RPMI7951 (cell line): ENCODE measurements at places on chromosomes 16 and 17. TPM values are rescaled to one million over a fixed set of nuclear protein-coding genes. Genes with fewer than 3 reads are reported as not detected.

GRCh38 chr17:49227436-49228261 is 2.9 kb downstream of the PHOSPHO1 start:
- DNase-seq, result peak; percentile 55

DNA sequence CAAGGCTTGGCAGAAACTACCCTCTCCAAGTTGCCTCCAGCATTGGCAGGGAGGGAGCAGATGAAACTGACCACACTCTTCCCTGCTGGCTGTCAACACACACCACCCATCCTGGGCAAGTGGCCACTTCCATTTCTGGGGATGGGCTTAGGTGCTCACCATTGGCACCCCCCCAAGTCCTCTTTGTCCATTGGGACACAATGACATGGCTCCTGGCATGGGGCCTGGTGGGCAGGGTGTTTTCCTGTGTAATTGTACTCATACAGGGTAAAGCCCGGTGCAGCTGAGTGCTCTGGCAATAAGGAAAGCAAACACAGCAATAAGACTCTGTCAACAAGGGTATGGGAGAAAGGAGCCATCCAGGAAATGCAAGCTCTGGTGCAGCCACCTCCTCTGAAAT is 22.6 kb downstream of the SCNN1B start:
- DNase-seq, result peak; percentile 22

The HOXB6 gene
- 4.8 and 7.3 TPM in 2 replicates for total RNA-seq

GRCh38 chr17:72771734-72772133 is 320.8 kb downstream of the SLC39A11 start:
- no peak for DNase-seq

DNA sequence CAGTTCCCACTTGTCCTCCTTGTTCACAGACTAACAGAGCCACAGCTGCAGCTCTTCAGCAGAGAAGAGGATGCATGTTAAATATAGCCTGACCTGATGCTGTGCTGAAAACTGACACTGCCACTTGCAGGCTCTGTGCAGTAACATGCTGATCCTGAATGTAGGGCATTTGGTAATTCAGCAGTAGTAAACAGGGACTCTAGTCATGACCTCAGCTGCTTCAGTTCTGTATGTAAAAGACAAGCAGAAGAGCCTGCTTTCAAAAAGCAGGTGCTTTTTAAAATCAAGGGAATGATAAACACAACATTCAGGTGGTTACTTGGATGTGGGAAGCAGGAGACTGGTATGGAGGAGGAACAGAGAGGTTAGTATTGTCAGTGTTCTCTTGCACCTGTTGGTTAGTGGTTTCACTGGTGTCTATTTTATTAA is 33.8 kb downstream of the ESRP2 start:
- DNase-seq, result no peak

- no peak for DNase-seq
These were observed 32.6 kb upstream of the DLX4 start for GRCh38 chr17:49936386-49936785.

- DNase-seq, result no peak
These were observed 20.0 kb upstream of the MEAK7 start for GRCh38 chr16:84524346-84524920.

- DNase-seq, result no peak
These were observed 9.4 kb downstream of the GLIS2 start for GRCh38 chr16:4325253-4325758.

GRCh38 chr17:27408891-27409290 is 47.4 kb upstream of the KSR1 start:
- peak; percentile 46 for DNase-seq

The SALL1 gene
- 8.9 and 10.8 TPM in 2 replicates for total RNA-seq

The TPPP3 gene
- total RNA-seq, result 0.24 and 0.29 TPM in 2 replicates

The ADAP2 gene
- 0.20 TPM in 1 of 2 replicates, not detected in the other for total RNA-seq

DNA sequence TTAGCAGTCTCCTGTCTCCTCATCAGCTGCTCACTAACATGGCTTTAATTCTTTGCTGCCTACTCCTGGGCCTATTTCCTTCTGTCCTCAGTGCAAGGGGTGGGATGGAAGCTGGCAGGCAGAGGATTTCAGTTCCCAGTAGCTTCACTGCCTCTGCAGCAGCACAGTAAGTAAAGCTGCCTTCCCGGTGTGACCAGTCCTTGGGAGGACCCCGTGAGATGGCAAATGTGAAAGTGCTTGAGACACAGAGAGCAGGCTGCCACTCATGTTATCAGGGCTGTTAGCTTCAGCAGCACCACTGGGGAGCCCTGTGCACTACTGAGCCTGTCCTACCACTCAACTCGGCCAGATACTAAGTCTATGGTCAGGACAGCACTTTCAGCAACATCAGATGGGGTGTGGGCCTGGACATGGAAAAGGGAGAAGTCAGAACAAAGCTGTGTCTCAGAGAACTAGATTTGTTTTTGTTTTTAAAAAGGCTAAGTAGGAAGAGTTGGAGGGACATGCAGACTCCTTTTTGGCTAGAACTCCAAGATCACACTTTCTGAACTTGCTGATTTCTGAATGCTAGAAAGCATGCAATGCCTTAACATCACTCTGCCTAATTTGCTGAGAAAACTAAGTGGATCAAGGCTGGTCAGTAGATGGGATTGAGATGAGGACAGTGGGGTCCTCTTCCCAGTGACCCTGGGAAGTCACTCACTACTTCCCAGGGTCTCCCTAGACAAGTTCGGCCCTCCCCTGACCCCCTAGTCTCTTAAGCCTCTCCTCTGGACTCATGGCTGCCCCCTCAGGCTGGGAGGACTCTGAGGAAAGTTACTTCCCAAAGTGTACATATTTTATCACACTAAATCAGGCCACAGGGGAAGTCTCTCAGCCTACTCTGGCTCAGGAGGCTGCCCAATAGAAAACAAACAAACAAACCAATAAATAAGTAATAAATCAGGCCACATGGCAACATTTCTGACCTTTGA is 1.1 kb downstream of the ACSF2 start:
- DNase-seq, result peak; percentile 47

DNA sequence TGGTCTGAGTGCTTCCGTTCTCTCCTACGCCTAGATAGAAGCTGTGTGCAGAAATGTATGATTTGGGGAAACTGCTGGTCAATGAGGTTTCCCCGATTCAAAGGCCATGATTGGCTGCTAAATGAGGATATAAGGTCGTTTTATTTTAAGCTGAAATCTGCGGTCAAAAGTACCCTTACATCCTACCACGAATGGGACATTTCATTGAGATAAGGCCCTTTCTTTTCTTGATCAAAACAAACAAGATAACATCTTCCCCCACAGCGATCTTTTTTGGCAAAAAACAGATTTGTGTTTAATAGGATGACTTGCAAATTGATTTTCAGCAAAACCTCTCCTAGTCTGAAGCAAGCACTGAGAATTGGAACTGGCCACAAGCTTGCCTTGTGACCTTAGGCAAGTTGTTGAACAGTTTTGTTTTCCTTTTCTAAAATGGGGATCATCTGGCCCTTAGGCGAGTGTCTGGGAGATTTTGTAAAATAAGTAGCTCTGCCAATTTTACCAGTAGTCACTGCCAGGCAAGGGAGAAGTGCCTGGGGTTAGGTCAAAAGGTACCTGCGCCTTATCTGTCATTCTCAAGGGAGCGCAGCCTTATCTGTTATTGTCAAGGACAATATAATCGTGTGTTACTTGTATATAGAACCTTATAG is 635 bp downstream of the SCPEP1 start:
- peak; percentile 53 for DNase-seq

DNA sequence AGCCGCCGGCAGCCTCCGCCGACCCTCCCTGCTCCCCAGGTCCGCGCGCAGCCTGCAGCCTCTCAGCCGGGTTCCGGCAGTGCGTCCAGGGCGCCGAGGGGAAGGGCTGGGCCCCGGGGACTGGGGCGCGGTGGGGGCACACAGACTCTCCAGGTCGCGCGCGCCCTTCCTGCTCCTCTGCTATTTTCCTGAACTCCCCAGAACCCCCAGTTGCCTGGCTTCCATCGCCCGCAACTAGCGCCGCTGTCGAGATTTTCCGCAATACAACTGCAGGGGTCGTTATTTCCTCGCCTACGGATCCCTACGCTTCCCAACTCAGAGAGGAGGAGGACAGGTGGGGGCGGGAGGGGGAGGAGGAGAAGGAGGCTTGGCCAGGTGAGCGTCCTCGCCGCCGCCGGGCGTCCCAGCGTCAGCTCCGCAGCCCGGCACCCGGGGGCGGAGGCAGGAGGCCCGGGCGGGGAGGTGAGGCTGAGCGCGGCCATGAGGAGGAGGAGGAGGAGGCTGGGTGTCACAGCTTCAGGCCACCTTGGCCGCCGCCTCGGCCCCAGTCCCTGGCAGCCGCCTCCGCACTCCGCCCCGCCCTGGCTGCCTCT is at the start of gene CA10:
Gene CA10 (minus strand): TSS at position 265 of the 593 bp plus-strand sequence.
- no peak for DNase-seq

GRCh38 chr16:62755938-62756337 is 719.7 kb upstream of the CDH8 start:
- no peak for DNase-seq

DNA sequence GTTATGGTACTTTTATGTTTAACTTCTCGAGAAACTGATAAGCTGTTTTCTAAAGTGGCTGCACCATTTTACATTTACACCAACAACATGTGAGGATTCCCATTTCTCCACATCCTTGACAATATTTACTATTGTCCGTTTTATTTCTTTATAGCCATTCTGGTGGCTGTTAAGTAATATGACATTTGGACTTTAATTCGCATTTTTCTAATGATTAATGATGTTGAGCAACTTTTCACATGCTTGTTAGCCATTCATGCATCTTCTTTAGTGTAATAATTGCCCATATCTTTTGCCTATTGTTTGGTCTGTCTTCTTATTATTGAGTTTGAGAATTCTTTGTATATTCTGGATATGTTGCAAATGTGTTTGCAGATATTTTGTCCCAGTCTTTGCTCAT is 114.2 kb downstream of the DNAH9 start:
- DNase-seq, result no peak

GRCh38 chr17:32697728-32698625 is 178.9 kb downstream of the MYO1D start:
- DNase-seq, result no peak

DNA sequence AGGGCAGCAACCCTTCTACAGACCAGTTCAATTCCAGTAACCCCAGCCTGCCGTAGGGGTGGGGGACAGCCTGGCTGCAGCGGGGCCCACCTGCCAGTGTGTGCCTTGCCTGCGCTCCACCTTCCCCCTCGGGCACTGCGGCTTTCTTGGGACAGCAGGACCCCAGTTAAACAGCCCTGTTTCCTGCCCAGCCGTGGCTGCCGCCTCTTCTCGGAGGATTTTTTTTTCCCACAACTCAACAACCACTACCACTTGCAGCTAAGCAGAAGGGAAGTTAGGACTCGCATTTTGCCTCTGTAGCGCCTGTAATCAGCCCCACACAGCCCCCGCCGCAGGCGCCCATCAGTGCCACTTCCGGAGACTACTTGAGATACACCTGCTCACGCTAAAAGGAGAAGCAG is 76.1 kb downstream of the RAI1 start:
- no peak for DNase-seq

GRCh38 chr16:54173490-54173889 is 113.1 kb downstream of the IRX3 start:
- DNase-seq, result no peak

The DHRS7C gene
- not detected in 2 replicates for total RNA-seq

The ST6GALNAC2 gene
- total RNA-seq, result 10.7 and 11.4 TPM in 2 replicates

- DNase-seq, result peak; percentile 42
These were observed 275.3 kb downstream of the PARN start for GRCh38 chr16:14354561-14355351.

DNA sequence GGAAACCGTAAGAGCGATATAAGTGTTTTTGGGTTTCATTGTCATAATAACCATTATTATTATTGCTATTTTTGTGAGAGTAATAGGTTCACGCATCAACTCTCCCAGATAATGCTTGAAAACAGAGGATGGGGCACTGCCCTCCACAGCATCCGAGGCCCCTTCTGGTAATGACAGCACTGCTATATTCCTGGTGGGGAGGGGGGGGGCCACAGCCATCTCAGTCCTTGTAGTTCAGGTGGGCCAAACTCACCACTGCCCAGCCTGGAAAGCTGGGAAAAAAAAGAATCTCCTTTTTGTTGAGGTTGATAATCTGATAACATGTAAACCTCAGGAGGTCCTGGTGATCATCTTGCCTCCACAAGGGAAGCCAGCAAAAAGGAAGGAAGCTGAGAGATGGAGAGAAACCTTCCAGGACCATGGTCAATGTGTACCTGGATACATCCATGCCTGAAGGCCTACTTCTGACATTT is 706 bp downstream of the C16orf95 start:
- no peak for DNase-seq

GRCh38 chr17:32882029-32882428 is 5.1 kb upstream of the MYO1D start:
- no peak for DNase-seq

The WNT9B gene
- not detected in 2 replicates for total RNA-seq

The ENPP7 gene
- total RNA-seq, result not detected in 2 replicates

GRCh38 chr17:732067-732901 is at the start of gene TLCD3A:
TLCD3A (plus strand) TSS chr17:732596; CDS start chr17:732648, 52 bp downstream.
- peak; percentile 54 for DNase-seq

The INCA1 gene
- 0.24 TPM in 1 of 2 replicates, not detected in the other for total RNA-seq

DNA sequence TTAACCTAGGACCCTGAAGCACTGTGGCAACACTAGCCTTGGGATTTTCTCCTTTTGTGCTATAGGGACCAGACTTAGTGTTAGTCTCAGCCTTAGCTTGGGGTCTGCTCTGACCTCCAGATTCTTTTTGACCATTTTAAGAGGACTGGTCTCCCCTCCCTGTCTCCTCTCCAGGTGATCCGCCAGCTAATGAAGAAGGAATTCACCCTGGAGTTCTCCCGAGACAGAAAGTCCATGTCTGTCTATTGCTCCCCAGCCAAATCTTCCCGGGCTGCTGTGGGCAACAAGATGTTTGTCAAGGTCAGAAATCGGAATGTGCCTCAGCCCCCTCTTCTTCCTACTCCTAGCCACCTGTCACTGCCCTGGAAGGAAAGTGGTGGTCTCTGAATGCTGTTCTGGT is 19.5 kb downstream of the ATP2A1 start:
- DNase-seq, result no peak
